ENCODE measurements at places on chromosomes 3 and 15. TPM values are rescaled to one million over a fixed set of nuclear protein-coding genes. Genes with fewer than 3 reads are reported as not detected.

The DAPK2 gene
- 24.4 TPM for total RNA-seq

The COLQ gene
- 0.68 TPM for total RNA-seq

The ATG7 gene
- 37.5 TPM for total RNA-seq

The C2CD4A gene
- not detected for total RNA-seq

The POPDC2 gene
- 0.06 TPM for total RNA-seq

The C3orf70 gene
- total RNA-seq = 0.06 TPM

The MON1A gene
- 12.1 TPM for total RNA-seq

The CACNA2D2 gene
- total RNA-seq = 2.0 TPM

The GPR87 gene
- total RNA-seq = not detected

The GJD2 gene
- total RNA-seq = 9.6 TPM

Data from G401 (cell line).